ENCODE measurements at places on chromosomes 3 and 15.

DNA sequence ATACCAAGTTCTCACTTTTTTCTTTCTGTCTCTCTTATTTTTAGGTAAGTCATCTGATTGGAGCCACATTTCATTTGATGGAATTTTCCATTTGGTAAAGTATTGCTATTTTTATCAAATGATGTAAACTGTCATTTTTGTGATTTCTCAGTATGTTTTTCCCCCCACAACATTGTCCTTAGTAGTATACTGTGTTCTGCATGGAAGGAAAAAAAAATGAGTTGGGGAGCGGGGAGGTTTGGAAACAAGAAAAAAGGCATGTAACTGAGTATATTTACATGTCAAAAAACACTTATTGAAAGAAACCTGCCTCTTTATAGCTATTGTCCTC is 104.2 kb downstream of the FILIP1L start:
- DNase-seq: no peak

- DNase-seq: no peak
Observed at GRCh38 chr3:187000711-187001151, 70.4 kb downstream of the ST6GAL1 start.

GRCh38 chr3:124802702-124803101 is 72.5 kb downstream of the UMPS start:
- no peak for DNase-seq

- no peak for DNase-seq
Observed at GRCh38 chr3:53721187-53722119, 124.8 kb downstream of the CHDH start.

- DNase-seq: no peak
Observed at GRCh38 chr3:103403191-103403590, 968.4 kb downstream of the ZPLD1 start.

- no peak for DNase-seq
Observed at GRCh38 chr3:151630938-151631441, 102.7 kb upstream of the AADACL2 start.

DNA sequence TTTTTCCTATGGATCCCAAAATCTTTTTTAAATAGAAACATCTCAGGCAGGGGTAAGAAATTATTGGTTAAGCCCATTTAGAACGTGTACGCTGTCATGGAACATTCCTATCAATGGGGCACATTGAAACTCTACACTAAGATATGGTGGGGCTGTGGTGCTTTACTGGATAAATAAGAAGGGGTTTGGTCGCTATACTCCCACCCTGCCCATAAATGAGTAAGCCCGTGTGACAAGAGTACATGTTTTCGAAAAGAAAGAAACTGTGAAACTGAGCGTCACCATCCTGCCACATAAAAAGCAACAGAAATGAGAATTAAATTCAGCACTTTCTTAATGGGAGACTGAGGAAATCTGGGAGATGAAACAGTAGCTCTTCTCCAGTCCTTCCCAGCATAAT is 929.7 kb upstream of the CFAP20DC start:
- DNase-seq: no peak

DNA sequence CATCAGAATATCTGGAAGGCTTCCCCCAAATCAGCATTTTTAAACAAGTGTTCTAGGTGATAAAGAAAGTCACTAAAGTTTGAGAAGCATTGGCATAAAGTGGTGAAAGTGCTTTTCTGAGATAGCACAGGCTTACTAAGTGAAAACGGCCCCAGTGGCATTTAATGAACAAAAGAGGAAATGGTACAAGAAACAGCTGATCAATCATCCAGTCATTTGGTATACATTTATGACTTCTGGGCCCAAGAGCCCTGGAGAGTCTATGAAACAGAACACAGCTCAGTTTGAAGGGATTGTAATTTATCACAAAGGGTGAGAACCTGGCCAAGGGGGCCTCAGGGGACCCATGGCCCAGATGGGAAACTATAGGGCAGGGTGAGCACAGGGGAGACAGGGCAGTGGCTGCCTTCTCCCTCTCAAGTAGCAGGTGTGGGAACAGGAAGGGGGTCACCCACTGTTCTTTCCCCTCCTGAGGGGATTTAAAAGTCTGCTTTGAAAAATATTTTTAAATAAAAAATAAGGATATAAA is 265.5 kb upstream of the ROPN1 start:
- DNase-seq: no peak

- DNase-seq: no peak
Observed at GRCh38 chr3:171168086-171168485, 141.6 kb upstream of the SLC2A2 start.

DNA sequence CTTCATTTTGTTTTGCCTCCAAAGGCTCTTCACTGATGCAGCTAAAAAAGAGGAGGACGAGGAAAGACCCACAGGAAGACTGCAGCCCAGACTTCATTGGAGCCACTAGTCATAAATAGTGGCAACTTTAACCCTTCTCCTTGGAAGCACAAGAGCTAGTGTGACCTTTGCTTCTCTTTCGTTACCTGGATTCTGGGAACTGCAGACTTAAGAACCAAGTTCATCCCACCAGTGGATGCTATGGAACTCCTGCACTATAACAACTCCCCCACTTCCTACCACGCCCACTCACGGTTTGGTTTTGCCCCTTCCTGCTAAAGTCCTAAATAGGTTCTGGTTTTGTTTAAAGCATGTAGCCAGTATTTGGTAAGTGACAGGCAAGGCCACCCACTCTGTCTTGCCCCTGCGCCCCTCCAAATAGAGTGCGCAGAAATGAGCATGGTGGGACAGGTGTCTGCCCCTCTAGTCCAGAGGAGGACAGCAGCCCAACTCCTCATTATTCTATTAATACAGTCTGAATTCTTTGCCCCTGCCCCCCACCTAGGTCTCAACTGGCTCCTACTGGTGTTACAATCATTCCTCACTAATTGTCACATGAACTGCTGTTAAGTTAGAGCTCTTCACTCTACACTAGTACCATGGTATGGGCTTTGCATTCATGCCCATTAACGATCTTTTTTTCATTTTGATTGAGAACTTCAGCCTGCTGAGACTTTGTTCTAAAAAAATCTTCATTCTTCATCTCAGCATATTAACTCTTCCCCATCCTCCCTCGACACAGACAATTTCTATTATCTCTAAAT is 504.6 kb downstream of the FOXP1 start:
- DNase-seq: no peak

- DNase-seq: no peak
Observed at GRCh38 chr3:23170291-23170690, 32.8 kb upstream of the UBE2E2 start.

GRCh38 chr15:73596174-73596573 is 37.0 kb downstream of the NPTN start:
- no peak for DNase-seq

DNA sequence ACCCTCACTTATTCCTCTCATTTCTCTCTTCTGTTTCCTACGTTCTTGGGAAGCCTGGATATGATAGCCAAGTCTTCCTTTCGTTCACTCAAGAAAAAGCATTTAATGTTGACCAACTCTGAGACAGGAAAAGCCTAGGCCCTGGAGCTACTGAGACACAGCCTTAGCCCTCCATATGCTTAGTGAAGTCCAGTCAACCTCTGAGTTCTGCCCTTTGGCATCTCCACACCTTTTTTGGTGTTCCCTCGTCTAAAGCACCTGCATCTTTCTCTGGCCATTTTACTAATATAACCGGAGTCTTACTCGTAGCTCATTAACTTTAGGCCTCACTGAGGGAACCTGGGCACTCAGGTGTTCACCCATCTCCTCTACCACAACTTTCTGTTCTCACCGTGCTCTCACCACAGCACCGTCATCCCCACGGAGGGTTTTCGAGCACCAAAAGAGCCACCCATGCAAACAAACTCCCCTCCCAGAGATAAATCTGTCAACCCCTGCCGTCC is 632 bp downstream of the MTHFS start:
- DNase-seq: no peak

GRCh38 chr3:46447228-46447985 is 17.3 kb downstream of the LTF start:
- no peak for DNase-seq

GRCh38 chr3:52394751-52395502 is 50.0 kb downstream of the SEMA3G start:
- no peak for DNase-seq

GRCh38 chr15:39195961-39196486 is 384.9 kb upstream of the THBS1 start:
- no peak for DNase-seq

- no peak for DNase-seq
Observed at GRCh38 chr3:33659856-33660434, 58.1 kb downstream of the CLASP2 start.

DNA sequence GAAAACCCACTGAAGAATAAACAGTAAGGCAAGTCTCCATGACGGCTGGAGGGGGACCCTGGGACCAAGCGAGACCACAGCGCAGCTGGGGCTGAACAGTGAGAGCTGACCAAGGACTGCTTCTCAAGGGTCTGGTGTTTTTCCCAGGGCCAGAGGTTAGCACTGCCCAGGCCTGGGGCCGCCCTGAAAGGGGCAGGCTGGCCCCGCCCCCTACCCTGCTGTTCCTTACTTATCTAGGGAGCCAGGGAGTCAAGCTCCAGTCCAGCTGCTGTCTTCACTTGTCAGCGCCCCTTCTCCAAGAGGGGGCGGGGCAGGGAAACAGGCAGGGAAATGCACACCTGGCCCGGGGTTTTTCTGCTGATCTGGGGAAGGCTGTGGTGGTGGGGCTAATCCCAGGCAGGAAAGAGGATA is 51.6 kb upstream of the HACD2 start:
- DNase-seq: no peak

GRCh38 chr3:165805946-165806561 is 31.2 kb downstream of the BCHE start:
- no peak for DNase-seq

DNA sequence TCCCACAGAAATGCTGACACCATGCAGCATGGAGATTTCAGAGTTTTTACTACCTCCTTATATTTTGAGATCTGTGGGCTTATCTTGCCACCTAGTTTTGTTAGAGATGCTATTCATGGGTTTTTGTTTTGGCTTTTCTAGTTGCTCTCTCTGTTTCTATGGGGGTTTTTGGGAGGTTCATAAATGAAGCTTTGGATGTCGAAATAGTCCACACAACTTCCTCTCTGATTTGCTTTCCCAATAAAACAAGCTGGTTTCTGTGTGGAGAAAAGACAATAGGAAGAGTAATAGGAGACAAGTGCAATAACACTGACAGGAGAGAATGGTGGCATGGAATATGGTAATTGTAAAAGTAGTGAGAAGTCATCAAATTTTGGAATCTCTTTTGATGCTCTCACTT is 106.8 kb upstream of the GPR149 start:
- DNase-seq: no peak

- no peak for DNase-seq
Observed at GRCh38 chr3:29226706-29227105, 54.2 kb upstream of the RBMS3 start.

DNA sequence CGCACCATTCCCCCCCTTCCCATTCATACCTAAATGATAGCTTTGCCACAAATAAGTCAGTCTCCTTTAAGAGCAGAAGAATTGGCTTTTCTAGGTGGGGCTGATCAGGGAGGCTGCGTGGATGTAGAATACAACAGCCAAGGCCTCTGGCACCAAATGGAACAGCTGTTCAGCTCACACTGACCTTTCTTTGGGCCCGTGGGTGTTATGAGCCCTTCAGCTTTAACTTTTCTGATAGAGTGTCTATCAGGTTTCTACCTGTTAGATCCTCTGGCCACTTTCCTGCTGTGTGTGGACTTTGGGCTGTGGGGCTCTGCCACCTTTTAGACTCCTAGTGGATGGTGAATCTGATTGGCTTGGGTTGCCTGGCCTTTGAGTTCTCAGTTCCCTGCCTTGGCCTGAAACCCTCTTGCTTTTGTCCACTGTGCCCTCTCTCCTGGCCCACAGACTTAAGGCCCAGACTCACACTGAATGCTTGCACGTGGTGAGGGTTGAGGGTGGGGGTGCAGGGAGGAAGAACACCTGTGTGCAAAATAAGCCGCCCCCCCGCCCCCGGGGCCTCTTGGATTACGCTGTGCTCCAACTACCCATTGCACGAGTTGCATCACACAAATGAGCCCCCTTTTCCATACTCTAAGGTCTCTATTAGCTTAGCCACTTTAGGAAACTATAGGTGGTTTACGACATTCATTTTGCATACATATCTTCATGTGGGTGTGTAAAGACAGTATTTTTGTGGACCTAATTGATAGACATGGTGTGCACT is 1.3 kb upstream of the RFX7 start:
- no peak for DNase-seq

DNA sequence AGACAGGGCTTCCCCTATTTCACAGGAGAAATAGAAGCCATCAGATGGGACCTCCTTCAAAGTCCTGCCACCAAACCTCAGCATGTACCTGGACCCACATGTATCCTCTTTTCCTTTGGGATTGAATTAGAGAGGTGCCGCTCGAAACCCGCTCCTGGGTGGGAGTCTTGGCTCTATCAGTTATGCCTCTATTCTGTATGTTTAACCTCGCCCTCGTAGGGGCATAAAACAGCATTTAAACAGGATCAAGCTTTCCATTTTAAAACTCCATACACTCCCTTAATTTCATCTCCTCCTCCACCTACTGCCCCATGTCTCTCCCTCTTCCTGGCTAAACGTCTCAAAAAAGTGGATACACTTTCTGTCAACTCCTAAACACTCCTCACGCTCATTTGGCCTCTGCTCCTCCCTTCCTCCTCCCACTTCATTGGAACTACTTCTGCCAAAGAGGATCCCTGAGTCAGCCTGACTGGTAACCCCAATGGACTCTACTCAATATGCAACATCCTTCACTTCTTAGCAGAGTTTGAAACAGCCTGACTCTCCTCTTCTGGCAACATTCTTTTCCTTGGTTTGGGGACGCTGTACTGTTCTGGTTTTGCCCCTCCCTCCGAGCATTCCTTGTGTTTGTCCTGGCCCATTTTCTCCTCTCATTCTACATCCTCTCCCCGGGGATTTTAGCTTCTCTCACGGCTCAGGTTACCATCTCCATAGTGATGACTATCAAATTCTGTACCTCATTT is 23.0 kb upstream of the MUC20 start:
- DNase-seq: no peak

- no peak for DNase-seq
Observed at GRCh38 chr3:23105048-23105447, 98.1 kb upstream of the UBE2E2 start.

DNA sequence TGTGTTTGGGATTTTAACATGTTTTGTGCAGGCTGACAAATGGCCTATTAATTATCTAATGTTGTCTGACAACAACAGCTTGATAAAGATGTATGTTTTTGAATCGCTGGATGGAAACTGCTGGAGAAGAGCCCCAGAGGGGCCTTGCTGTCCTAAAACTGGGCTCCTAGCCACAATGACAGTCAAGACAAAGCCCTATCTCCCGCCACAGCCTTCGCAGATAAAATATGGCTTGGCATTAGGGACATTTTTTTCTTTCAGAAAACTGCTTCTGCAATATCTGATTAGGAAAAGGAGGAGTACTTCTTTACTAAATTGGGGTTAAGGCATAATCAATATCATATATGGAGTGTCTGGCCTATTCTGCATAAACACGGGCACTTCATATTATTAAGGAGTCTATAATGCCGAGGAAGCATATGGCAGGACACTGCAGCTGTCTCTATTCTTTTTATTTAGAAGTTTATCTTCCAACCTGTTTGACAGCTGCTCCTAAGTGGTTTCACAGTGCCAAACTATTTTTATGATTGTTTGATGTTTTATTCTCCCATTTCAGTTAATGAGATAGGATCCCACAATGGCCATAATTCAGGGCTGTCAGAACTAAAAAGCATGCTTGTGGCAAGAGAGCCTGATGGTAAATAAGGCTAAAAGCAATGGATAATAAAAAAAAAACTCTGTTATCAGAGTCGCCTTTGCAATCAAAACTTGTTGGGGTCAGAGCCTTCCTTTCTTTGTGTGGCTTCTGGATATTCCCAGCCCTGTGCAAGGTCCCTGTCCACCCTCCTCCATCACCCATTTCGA is 210.1 kb downstream of the MECOM start:
- DNase-seq: no peak

GRCh38 chr3:123385981-123386380 is 62.9 kb downstream of the ADCY5 start:
- DNase-seq: no peak

GRCh38 chr3:174710612-174711011 is 148.5 kb upstream of the NAALADL2 start:
- no peak for DNase-seq
